ENCODE measurements at places on chromosomes 6 and 20. TPM values are rescaled to one million over a fixed set of nuclear protein-coding genes. Genes with fewer than 3 reads are reported as not detected.

DNA sequence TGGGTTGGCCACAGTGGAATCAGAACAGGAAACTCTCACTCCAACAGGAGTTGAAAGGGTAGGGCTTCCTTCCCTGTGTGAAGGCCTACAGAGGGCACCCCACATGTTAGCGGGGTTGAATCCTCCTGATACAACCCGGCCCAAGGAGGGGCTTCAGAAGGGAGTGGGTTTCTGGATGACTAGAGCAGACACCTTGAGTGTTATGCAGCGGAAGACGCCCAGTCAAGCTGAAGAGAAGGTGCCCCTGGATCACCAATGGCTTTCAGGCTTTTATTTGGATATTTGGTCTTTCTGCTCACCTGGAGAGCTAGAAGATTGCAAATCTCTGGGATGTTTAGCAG is 132.8 kb downstream of the PRND start:
- H3K27me3 ChIP-seq: no peaks in the 10 kb centered on the region
- H3K4me3 ChIP-seq: no peak overlapping the region
- no peak overlapping the region for H3K27ac ChIP-seq
- DNase-seq: no peak

DNA sequence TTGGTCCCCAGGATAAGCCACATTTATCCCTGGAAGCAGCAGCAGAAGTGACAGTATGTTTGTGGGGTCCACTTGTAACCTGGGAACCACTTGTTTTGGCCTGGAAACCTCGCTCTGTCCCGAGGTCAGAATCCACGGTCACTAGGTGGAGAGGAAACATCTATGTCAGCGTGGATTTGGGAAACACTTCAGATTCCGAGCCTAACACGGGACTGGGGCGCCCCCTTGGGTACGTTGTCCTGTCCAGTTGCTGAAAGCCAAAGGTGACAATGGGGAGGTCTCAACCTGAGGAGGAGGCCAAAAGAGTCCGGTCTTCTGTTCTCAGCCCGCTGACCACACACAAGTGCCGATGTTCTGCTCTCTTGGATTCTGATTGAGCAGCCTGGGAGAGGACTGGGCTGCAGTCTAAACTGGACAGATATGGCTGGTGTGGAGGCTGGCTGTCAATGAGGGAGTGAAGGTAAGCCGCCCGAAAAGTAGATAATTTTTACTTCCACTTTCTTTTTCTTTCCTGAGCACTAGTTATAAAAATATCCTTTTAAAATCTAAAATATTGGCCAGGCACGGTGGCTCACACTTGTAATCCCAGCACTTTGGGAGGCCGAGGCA is 4.9 kb upstream of the ZFP57 start:
- H3K27ac ChIP-seq: no peak overlapping the region
- no peak for DNase-seq
- H3K4me1 ChIP-seq: no peaks in the 10 kb centered on the region

GRCh38 chr6:107620732-107621131 is 130.8 kb downstream of the SOBP start:
- H3K27ac ChIP-seq: no peak overlapping the region
- no peak for DNase-seq
- no peaks in the 10 kb centered on the region for H3K27me3 ChIP-seq
- H3K4me3 ChIP-seq: no peak overlapping the region
- H3K36me3 ChIP-seq: no peaks in the 10 kb centered on the region

GRCh38 chr20:63090682-63091571 is 84.2 kb upstream of the BHLHE23 start:
- H3K36me3 ChIP-seq: no peaks in the 10 kb centered on the region
- no peak overlapping the region for H3K27ac ChIP-seq
- H3K27me3 ChIP-seq: peaks cover 18% of the 10 kb centered on the region
- H3K4me3 ChIP-seq: no peak overlapping the region
- DNase-seq: no peak

- no peak overlapping the region for H3K4me3 ChIP-seq
- no peak for DNase-seq
- H3K36me3 ChIP-seq: peaks cover 73% of the 10 kb centered on the region
- H3K4me1 ChIP-seq: peaks cover 30% of the 10 kb centered on the region
- H3K27me3 ChIP-seq: no peaks in the 10 kb centered on the region
- H3K27ac ChIP-seq: peak overlapping the region; percentile 14
Observed at GRCh38 chr20:10639737-10640556, 33.9 kb downstream of the JAG1 start.

DNA sequence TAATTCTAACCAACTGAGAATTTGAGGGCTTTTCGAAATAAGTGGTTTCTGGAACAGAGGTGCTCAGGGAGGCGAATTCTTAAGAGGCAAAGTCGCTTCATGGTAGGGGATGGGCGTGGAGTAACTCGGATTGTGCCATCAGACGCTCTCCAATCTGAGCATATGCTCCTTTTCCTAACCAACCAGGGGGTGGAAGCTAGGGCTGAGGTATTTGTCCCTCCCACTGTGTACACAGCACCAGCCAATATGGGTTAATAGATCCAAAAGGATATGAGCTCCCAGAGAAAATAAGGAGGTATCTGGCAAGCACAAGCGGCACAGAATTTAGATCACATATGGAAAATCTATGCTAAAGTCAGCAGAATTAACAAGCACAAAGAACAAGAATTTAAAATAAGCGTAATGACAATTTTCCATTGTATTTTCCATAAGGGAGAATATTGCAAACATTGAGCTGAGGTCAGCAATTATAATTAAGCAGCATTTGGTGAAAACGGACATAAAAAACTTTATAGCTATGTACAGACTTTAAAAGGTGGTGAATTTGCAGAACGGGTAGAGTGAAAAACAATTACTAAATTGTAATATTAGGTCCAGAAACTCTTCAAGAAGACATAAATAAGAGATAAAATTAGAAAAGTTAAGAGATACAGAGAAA is 55.0 kb upstream of the PHACTR1 start:
- no peaks in the 10 kb centered on the region for H3K4me1 ChIP-seq
- no peaks in the 10 kb centered on the region for H3K36me3 ChIP-seq
- H3K27me3 ChIP-seq: peaks cover 8% of the 10 kb centered on the region

DNA sequence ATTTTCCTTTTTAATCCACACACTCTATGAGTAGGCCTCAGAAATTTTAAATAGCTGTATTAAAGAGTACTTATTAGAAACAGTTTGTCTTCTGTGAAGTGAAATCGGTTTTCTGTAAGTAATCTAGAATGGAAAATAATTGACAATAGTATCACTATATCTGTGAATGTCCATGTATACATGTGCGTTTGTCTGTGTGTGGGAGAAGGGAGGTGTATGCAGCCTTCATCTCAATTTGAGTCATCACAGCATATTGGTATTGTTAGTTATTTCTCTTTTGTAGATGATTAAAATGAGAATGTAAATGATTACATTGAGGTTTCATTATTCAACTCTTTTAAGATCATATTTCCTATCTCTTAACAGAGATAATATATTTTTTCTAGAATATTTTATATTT is 206.0 kb downstream of the EYS start:
- H3K4me1 ChIP-seq: no peaks in the 10 kb centered on the region
- no peak overlapping the region for H3K4me3 ChIP-seq
- no peak for DNase-seq
- H3K36me3 ChIP-seq: no peaks in the 10 kb centered on the region

DNA sequence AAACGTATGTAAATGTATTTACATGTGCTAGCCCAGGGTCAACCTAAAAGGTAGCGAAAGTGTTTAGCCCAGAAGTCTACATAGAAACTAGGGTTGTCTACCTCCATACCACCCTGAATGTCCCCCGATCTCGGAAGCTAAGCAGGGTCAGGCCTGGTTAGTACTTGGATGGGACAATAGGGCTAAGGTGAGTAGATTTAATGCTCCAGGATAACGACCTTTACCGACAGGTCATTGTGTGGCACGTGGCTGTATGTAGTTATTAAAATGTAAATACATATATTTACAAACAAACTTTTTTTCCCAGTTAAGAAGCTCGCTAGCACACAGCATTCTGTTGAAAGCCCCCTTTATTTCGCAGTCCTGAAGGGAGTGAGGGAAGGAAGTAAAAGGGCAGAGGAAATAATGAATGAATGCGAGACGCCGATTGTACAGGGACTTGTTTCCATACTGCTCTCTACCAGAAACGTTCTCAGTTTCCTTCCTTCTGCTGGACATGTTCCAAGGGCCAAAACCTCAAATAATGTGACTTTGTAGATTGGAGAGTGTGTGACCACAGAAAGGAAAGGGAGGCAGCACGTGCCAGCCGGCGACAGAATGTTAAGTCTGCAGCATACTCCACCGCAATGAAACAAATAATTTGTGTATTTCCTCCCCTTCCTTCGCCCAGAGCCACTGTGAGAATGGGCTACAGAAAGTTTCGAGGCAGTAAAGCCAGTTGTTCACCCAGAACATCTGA is 612 bp downstream of the ADAT2 start:
- H3K4me3 ChIP-seq: peak overlapping the region; percentile 63
- DNase-seq: no peak
- peak overlapping the region; percentile 84 for H3K27ac ChIP-seq
- H3K4me1 ChIP-seq: peaks cover 36% of the 10 kb centered on the region
- no peaks in the 10 kb centered on the region for H3K36me3 ChIP-seq

GRCh38 chr6:64280569-64280968 is 645.0 kb downstream of the PHF3 start:
- H3K27me3 ChIP-seq: no peaks in the 10 kb centered on the region
- H3K27ac ChIP-seq: no peak overlapping the region
- DNase-seq: no peak
- no peaks in the 10 kb centered on the region for H3K4me1 ChIP-seq

GRCh38 chr20:48920527-48921167 is 864 bp upstream of the ARFGEF2 start:
- peak overlapping the region; percentile 99 for H3K27ac ChIP-seq
- peaks cover 50% of the 10 kb centered on the region for H3K4me1 ChIP-seq
- no peak for DNase-seq
- no peaks in the 10 kb centered on the region for H3K36me3 ChIP-seq

DNA sequence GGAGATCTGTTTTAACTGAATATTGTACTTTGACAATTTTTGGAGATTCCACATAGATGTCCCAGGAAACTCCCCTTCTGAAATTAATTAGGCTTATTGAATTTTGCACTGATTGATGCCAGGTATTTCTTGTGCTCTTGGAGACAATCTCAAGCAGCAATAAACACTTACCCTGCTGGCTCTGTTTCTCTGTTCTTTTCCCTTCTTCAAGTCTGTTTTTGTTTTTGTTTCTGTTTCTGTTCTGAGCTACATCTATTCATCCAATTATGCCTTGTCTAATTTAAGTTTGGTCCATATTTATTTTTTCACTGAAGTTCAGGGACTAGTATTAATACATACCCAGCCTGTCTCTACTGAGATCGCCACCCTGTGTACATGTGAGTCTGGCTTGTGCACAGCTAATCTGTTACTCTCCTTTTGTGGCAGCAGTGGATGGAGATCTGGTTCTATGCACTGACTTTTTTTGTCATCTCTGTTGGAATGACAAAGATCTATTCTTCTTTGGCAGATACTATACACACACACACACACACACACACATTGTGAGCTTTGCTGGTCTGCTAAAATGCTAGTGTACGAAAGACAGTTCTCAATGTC is 51.9 kb downstream of the IL22RA2 start:
- peaks cover 15% of the 10 kb centered on the region for H3K4me1 ChIP-seq
- DNase-seq: no peak
- no peaks in the 10 kb centered on the region for H3K36me3 ChIP-seq

- peaks cover 24% of the 10 kb centered on the region for H3K27me3 ChIP-seq
- H3K27ac ChIP-seq: peak within 1 kb of the TSS; percentile 89
- peaks cover 11% of the 10 kb centered on the region for H3K36me3 ChIP-seq
- peaks cover 15% of the 10 kb centered on the region for H3K4me1 ChIP-seq
- H3K4me3 ChIP-seq: peak within 1 kb of the TSS; percentile 80
- DNase-seq: peak; percentile 98
Observed at GRCh38 chr20:57351042-57351783, at the start of gene RAE1. Gene RAE1 (plus strand): TSS chr20:57351255. CDS start chr20:57354039, 2,784 bp downstream.

The METTL24 gene
- not detected for total RNA-seq

The OPRM1 gene
- not detected for total RNA-seq

The MYT1 gene
- not detected for total RNA-seq

The SHLD1 gene
- not detected for total RNA-seq

All from stomach (tissue), 19 donors.